ENCODE measurements at places on chromosomes 16 and 17.

- no peak for DNase-seq
These were observed 30.4 kb downstream of the ATP2C2 start for GRCh38 chr16:84398701-84399100.

DNA sequence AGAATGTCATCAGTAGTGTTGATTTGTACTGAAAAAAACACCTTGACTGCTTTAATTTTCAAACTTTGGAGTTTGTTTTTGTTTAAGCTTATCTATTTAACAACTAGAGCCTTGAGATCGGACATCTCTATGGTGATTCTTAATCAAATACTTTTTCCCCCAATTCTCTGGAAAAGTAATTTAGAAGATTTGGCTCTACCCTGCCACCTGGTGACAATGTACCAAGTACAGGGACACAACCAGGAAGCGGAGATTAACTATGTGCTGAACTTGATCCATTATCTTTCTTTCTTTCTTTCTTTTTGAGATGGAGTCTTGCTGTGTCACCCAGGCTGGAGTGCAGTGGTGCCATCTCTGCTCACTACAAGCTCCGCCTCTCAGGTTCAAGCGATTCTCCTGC lies 30.8 kb downstream of the USP43 start:
- DNase-seq: no peak

GRCh38 chr17:40327735-40328385 lies 18.9 kb downstream of the RARA start:
- DNase-seq: no peak

DNA sequence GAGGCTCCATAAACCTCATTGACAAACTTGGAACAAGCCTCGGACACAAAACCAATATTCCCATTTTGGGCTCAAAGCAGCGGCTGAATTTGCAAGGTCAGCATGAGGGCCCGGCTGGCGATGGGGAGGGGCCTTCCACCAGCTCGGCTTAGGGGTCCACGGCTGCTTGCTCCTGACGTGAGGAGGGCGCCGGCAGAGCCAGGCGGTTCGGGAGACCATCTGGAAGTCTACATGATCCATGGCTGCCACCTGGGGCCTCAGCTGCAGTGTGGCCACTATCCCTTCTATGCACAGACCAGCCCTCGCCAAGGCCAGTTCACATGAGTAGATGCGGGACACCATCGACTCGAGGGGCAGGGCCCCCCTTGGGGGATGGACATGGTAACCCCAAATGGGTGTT lies 39.1 kb downstream of the NDEL1 start:
- no peak for DNase-seq

Measured in BJ (cell line).